Islet precursor cell (in vitro differentiated cells): ENCODE measurements at places on chromosomes 6 and 20.

DNA sequence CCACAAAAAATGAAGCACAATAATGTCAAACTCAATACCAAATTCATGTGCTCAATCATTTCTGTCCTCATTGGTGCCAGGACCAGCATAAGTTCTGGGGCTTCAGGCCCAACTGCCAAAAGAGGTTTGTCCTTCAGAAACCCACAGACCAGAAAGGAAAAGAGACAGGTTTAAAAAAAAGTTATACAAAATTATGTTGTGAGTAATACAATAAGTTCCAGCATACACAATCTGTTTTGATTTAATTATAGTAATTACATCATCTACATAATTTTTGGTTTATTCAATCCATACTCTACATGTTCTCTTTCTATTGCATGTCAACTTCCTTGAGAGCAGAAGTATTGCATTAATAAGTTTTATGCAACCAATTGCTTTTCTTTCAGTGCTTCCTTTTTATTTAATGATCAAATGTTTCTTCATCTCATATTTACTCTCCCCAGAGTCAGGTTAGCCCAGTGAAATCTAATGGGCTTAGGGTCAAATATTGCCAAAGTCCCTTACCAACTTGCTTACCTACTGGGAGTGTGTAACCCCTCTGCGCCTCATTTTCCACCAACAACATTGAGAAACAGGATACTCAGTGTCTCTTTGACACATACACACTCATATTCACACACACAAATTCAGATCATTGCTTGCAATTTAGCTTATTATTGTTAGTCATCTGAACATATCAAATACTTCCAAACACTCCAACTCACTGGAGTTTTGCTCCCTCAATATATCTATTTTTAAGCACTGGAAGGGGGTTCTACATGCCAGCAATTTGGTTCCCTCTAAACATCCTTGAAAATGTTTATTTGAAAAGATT, 424.4 kb upstream of the MARCKS start:
- no peak for DNase-seq

- peak; percentile 60 for DNase-seq
These were observed 1.2 kb downstream of the ECI2 start for GRCh38 chr6:4133941-4134838.

DNA sequence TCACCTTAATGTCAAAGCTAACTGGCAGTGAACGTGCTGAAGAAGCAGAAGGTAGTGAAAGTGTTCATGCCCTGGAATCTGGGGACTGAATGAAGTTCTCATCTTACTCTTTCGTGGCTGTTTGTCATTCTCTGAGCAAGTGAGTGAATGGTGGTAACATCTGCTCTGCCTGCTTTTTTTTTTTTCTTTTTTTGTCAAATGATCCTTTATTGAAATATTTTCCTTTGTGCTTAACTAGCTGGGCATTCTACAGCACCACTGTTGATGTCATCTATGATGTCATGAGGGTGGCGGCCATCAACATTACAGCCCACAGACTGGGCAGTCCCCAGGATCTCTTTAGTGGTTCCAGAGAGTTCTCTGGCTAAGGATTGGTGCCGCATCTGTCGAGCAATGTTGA, 65.2 kb downstream of the RIN2 start:
- DNase-seq, result no peak

DNA sequence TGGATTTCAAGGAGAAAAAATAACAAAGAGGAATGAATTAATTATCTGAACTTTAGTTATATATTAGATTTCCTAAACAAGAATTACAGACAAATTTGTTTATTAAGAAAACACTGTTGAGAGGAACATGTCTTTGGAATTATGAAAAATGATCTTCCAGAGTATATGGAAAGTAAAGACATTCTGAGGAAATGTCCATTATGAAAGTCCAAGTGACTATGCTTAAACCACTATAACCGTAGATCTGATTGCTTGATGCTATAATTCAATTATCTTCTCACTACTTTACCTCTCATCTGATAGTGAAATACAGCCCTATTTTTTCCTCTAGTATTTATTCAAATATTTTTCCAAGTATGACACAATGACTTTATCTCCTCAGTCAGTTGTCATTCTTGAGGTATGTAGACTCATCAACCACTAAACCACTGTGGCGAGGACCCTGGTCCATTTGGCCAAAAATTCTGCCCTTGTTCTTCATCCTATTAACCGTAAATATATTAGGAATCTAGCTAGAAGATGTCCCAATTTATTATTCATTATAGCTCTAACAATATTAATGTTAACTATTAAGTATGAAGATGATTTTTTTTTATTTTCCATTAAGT, 37.3 kb upstream of the AHI1 start:
- no peak for DNase-seq

GRCh38 chr6:105898286-105898685, 187.8 kb upstream of the PRDM1 start:
- DNase-seq, result no peak

GRCh38 chr6:111724505-111724904, 118.8 kb upstream of the TRAF3IP2 start:
- DNase-seq, result no peak

GRCh38 chr6:131914234-131914633, 36.9 kb downstream of the CCN2 start:
- DNase-seq, result no peak

GRCh38 chr6:110265273-110265672, 85.0 kb downstream of the CDC40 start:
- no peak for DNase-seq

GRCh38 chr20:13356591-13356990, 135.5 kb downstream of the ISM1 start:
- no peak for DNase-seq

DNA sequence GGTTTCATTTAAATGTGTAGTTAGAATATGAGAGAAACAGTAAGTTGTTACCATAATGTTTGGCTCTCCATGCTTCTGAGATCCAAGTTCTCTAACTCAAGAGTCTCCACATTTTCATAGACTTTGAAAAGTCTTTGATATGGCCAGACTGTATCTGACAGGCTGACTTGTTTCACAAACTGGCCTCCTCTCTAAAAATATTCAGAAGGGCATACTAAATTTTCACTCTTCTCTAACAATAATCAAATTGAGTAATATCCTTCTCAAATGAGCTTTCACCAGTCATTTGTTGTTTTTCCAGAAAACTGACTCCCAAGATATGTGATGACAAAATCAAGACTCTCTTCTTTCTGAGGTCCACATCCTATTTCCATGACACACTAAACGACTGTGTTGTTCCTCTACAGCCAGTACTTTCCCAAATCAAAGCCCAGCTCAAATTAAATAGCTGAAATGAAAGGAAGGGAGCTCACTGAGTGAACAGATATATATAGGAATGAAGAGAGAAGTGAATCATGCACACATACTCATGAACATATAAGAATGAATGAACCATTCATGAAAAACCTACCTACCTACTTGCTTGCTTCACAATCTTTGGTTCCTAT, 15.1 kb downstream of the HIVEP2 start:
- no peak for DNase-seq

DNA sequence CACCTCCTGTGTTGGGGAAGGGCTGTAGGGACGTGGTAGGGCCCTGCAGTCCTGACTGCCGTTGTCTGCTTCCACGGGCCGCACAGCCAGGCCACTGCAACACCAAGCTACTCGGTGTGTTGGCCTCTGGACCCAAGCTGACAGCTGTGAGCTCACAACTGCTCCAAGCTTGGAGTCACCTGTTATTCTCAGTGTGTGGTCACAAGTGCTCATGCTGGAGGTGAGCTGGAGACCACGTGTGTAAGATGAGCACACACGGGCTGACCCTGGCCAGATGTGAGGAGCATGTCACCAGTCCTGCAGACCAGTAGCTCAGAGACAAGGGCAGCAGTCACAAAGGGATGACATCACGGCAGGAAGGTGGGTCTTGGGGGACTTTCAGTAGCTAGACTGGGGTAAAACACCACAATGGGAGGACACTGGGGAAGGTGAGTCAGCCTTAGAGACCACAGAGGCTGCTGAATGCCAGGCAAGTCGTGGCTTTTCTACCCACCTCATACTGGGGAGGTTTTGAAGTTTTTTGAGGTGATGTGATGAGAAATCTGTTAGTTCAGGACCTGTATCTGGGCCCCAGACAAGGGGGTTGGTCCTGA, 87.3 kb downstream of the FAM120B start:
- no peak for DNase-seq

DNA sequence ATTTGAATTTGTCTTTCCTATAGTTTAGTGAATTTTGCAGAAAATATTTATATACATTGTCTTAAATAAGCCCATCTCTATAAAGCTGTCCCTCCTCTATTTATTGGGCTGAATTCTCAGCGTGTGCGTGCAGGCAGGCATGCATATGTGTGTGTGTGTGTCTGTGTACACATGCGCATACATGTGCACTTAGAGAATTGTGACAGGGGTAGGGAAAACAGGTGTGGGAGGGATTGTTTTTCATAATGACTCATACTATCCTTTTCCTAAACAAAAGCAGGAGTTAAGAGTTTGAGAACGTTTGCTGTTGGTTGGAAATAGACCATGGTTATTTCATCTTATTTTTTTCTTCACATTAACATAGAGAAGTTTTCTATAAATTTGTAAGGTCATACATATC, 43.4 kb upstream of the FABP7 start:
- no peak for DNase-seq

DNA sequence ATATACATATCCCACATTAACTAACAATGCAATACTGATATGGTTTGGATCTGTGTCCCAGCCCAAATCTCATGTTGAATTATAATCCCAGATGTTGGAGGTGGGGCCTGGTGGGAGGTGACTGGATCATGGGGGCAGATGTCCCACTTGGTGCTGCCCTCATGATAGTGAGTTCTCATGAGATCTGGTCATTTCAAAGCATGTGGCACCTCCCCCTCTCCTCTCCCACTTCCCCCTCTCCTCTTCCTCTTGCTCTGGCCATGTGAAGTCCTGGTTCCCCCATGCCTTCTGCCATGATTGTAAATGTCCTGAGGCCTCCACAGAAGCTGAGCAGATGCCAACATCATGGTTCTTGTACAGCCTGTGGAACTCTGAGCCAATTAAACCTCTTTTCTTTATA, 71.2 kb downstream of the FYN start:
- DNase-seq, result no peak

DNA sequence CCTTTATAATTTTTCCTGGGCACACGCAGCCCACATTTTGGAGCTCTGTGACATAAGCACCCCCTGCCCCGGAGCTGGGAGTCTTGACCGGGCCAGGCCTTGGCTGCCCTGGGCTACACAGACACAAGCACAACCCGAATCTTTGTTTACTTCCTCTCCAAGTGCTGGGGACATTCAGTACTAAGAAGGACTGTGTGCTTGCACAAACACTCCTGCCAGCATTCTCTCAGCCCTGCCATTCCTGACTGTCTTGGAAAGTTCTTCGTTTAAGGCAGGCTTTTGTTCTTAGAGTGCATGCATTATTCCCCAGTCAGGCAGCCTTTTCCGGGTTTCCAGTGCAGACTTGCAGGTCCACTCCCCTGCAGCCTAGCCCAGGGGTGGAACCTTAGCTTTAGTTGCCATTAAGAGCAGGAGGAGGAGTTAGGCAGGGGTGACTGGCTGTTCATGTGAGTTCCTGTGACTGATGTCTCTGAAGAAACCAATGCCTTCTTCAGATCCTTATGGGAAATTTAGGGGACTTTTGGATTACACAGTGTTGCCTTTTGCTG, 28.6 kb downstream of the FOXO3 start:
- peak; percentile 97 for DNase-seq

- no peak for DNase-seq
These were observed 4.1 kb upstream of the HSPA12B start for GRCh38 chr20:3728354-3728753.

GRCh38 chr6:22667855-22668254, 98.5 kb downstream of the HDGFL1 start:
- no peak for DNase-seq

DNA sequence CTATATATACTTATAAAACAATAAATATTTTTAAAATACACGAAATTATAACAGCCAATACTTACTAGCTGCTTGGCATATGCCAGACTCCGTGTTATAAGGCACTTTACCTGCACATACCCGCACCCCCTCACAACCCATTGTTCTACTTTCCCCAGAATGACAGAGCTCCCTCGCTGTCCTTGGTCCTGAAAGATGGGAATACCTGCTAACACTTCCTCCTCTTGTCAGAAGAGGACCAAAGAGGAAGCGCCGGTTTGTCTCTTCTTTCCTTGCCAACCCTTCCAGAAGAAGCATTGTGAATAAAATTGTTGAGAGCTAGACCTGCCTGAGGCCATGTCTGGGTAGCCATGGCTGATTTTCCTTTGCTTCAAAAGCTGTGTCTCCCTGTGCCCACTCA, 149.3 kb downstream of the PTPRT start:
- DNase-seq, result peak; percentile 75

DNA sequence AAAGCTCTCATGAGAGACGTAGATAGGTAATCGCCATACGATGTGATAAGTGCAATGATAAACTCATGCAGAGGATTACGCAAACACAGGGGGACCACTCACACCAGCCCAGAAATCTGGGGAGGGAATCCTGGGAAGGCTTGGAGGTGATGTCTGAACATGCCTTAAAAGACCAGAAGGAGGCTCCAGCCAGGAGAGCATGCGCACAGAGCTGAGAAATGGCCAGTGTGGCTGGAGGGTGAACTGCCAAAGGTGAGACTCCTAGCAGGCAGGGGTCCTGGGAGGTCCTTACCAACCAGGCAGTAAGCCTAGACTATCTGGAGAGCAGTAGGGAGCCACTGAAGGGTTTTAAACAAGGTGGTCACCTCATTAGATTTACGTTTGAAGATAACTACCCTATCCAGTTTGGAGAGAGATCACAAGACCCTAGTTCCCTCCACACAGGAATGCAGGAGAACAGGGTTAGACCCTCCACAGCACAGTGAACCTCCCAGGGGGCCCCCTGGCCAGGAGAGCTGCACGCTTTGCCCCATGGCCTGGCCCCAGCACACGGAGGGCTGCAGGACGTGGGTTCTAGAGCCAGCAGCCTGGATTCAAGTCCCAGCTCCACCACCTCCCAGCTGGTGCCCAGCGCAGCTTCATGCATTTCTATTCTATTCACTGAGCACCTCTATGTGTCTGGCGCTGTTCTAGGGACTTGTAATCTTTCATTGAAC, 13.1 kb downstream of the MDFI start:
- no peak for DNase-seq

DNA sequence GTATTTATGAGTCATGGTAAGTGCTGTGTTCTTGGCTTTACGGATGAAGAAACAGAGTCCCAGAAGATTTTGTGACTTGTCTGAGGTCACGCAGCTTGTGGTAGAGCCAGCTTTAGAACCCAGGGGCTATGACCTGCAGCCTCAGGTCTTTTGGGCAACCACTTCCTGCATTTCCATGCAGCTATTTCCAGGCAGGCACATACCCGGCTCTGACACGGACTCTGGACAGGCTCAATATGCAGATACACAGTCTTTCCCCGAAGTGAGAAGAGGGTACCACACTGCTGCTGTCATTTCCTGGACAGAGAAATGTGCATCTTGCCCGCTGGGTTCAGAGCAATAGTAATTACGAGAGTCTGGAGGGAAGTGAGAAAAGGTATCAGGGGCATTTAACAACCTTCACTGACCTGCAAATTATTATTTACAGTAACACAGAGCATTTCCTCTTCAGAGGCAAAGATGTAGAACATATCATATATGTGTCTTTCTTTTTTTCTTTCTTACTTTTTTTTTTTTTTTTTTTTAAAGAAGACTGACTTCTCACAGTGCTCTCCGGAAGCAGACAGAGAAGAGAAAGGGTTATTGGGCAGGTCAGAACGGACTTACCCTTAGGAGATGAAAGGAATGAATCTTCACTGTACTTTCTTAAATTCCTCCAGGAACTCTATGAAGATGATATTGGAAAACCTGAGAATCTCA, 185.1 kb downstream of the CLIC5 start:
- DNase-seq, result peak; percentile 81
